ENCODE measurements at places on chromosomes 4 and X.
A peak's percentile ranks its signal among the peaks of the same experiment; 100 is the strongest.

DNA sequence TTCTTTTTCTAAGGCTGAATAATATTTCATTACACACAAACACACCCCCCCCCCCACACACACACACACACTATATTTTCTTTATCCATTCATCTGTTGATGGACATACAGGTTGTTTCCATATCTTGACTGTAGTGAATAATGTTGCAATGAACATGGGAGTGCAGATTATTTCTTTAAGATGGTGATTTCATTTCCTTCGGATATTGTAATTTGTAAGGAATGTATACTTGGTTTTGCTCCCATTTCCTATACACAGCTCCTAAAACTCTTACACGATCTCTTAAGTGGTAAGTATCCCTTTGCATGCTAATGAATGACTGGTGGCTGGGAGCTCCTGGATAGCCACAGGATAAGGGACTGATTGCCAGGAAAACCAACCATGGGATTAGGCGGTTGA lies 14.7 kb upstream of the RBMXL3 start:
- no peak for DNase-seq

GRCh38 chrX:133923113-133923512 lies 62.3 kb downstream of the GPC3 start:
- DNase-seq, result no peak

- no peak for DNase-seq
Measured at GRCh38 chr4:89539797-89540711, 232.5 kb upstream of the GPRIN3 start.

DNA sequence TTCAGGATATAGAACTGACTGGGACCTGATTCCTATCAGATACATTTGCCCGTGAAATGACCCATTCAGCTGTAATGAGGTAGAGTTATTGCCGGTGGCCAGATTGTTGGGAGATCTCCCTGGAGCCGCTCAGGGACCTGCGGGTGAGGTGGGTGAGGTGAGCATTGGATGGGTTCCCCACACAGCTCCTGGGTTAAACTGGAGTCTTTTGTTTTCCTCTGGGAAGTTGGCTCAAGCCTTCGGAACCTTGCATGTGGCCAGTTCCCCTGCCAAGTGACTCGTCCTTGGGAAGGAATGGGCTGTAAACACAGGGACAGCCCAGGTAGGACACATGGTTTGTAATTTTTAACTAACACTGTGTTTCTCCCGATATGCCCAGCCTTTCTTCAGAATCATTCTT lies 31.6 kb upstream of the KIT start:
- DNase-seq, result no peak

DNA sequence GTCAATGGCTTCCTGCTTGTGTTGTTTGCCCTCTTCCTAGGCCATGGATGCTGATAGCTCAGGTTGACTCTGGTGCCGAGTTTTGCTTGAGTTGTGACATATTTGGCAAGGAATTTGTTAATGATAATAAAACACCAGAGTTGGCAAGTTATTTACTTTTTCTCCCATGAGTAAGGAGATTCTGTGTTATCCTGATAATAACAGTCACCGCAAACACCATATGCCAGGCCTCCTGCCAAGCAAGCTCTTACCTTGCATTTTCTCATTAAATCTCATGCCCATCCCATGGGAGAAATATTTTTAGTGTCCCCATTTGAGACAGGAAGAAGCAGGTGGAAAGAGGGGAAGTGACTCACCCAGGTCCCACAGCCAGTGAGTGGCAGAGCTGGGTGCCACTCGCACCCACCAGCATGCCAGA lies 67.4 kb upstream of the CLCN4 start:
- no peak for DNase-seq

DNA sequence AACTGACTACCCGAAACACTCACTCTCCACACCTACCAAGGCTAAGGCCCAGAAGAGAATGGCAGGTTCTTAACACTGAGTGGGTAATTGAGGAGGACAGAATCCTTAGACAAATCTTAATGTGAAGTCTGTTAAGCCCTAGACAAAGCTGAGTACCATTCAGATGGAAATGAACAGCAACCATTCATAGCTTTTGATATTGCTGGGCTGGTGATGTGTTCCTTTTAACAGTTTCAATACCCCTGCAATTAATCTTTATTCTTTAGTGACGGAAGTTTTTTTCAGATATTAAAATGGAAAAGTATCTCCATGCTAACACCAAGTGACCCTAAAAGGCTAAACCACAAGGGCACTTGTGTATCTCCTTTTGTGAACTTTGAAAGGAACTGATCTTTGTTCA lies 334.9 kb downstream of the OPHN1 start:
- no peak for DNase-seq

- no peak for DNase-seq
Measured at GRCh38 chr4:10003666-10004065, 17.6 kb downstream of the SLC2A9 start.

GRCh38 chrX:40005292-40006011 lies 92.3 kb downstream of the BCOR start:
- no peak for DNase-seq

DNA sequence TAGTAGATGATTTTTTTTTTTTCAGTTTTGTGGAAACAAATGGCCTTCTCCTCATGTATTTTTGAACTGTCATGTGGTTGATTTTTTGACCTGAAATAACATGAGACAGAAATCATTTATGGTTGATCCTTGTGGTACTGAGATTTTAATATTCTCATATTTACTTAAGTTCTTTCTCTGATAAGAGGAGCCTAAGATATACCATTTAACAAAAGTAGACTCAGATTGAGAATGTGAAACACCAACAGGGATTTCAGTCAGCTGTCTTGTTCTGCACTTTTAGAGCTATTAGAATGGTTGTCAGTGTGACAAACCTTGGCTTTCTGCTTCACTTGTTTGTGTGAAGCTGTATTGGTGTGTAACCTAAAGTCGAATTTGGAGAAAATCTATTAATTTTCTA lies 575.7 kb downstream of the SPOCK3 start:
- DNase-seq, result no peak

GRCh38 chrX:110317061-110317819 lies 645 bp downstream of the AMMECR1 start:
- DNase-seq, result no peak

DNA sequence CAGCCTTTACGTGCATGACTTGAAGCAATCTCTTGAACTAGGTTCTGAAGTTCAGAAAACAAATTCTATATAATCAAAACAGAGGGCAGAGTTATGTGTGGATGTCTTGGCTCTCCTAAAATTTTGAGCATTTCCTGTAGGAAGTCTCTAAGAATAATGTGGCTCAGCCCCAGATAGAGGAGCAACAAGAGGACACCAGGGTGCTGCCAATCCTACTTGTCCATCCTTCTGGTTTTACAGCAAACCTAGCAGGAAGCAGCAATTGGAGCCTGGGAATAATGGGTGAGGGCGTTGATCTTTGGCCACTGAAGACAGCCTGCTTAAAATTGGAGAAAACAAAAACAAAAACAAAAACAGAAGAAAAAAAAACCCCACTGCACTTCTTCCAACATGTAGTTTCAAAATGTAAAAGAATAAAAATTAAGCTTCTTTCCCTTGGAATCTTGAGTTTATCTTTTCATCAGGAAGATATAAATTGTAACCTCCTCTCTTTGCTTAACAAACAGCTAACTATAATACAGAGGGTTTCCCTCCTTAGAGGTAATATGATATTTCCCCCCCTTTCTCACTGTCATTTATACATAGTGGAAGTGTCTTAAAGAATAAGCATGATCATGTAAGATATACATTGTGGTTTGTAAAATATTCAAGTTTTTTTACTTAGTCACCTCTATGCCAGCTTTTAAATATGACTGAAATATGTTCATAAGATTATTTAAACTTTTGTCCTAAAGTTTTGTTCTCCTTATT lies 130.6 kb downstream of the FBXO8 start:
- DNase-seq, result no peak

DNA sequence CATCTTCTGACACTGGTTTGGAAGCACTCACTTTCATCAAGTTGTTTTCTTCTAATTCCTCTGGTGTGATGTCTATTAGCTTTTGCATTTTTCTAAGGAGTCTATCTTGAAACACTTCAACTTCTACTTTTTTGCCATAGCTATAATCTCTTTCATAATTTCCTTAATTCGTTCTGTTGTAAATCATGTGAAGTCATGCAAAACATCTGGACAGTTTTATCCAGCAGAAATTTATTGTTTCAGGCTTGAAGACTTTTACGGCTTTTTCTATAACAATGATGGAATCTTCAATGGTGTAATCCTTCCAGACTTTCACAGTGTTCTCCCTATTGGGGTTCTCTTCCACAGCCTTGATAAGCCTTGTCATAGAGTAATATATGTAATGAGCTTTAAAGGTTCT lies 74.9 kb upstream of the PABPC4L start:
- no peak for DNase-seq

DNA sequence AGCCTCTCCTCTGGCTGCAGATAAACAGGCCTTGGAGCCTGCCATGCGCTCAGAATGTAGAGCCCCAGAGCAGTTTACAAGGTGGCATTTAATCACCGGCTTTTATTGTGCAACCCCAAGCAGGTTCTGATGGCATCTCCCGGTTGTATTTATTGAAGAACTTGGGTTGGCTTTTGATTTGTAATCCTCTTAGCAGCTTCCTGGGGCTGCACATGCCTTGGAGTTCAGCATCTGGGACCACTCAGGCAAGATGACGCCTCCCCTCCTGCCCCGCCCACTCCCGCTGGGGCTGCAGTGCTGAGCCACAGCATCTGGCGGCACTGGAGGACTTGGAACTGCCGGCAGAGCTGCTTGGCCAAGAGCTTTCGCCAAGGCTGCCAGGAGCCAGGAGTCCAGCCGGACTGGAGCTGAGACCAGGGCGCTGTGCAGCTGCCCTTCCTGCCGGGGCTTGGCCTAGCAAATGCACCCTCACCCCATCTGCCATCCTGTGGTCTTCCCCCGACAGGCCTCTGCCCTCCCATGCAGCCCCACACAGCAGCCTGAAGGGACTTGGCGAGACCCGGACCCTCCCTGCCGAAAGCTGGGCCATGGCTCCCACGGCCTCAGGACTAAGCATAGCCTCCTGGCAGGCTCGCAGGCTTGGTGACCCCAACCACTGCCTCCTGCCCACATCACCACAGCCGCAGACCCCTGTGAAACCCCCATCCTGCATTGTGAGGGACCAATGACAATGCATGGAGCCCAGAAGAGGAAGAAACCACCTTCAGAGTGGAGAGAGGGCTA lies 5.4 kb downstream of the HTRA3 start:
- peak; percentile 46 for DNase-seq

DNA sequence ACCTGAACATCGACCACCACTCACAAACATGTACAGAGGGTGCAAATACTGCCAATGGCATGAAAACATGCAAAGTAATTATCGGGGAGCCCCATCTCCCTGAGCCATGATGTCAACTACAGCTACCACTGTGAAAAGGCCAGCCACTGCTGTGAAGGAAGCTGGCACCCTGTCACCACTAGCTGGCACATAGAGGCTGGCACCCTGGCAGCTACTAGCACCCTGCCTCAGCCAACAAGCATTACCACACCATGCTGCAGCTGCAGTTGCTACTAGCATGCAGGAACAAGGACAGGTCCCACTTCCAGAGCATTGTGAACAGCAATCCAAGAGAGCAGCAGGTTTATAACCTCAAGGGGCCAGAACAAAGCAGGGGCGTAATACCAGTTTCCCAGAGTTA lies 81.4 kb downstream of the PRR32 start:
- no peak for DNase-seq

- no peak for DNase-seq
Measured at GRCh38 chr4:188254211-188254610, 115.0 kb downstream of the TRIML1 start.

DNA sequence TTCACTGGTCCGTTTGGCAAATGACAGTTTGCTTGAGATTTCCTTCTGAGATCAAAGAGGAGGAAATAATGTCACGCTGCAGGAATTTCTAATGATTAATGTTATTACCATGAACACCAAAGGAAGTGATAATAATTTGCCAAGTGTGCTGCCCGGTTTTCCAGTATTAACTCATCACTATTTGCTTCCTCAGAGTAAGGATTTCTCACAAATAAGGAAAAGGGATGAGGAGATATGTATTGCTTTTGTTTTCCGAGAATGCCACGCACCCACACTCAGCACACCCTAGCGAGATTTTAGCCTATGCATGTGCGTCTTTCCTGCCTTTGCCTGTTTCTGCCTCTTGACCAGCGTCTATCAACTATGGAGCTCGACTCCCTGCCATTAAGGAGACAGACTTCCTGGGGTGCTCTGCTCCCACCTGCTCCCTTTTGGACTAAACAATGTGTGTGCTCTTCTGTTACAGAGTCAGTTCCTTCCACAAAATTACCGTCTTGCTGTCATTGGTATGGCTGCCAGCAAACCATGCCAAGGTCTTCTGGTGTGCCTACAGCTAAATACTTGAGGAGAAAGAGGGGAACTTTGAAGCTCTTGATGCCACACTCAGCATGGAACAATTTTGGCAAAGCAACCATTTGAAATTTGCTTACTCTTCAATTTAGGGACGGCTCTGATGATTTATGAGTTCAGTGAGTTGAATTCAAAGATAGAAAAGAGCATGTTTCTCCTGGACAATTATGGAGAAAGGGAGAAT lies 393.1 kb upstream of the ZFP42 start:
- DNase-seq, result no peak

DNA sequence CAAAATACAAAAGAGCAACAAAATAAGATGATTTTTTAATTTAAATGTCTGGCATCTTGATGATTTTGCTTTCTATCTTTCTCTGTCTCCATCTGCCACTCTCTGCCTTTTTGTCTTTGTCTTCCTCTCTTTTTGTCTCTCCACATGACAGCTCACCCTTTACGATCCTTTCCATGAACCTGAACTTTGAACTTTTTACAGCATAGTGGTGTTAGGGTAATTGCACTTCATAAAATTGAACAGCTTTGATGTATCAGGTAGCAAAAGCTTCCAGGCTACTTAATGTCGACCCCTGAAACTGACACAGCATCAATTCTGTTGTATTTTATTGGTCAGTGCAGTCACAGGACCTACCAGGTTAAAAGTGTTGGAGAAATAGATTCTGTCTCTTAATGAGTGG lies 1517.0 kb downstream of the ADGRL3 start:
- DNase-seq, result no peak

DNA sequence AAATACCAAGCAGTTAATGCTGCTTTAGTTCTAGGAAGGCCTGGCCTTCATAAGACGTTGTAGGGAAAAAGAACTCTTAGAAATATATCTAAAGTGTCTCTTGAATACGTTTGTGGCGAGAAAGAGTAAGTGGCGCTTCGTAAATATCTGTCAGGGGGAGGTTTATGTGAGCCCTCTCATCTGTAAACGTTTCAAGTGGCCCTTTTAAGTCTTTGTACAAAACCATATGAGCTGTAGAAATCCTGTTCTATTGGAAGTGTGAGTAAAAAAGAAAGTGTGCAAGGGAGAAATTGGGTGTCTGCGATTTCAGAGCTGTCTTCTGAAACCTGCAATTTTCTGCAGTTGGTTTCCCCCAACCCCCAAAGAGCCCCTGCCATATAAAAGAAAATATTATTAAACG lies 8.6 kb upstream of the INTU start:
- DNase-seq, result no peak

- DNase-seq, result no peak
Measured at GRCh38 chrX:10326578-10326977, 169.8 kb downstream of the CLCN4 start.

- DNase-seq, result no peak
Measured at GRCh38 chr4:48064349-48064748, 47.8 kb downstream of the NIPAL1 start.

- DNase-seq, result no peak
Measured at GRCh38 chr4:179028321-179028720, 1586.1 kb upstream of the AGA start.

GRCh38 chr4:110854021-110854678 lies 231.3 kb upstream of the PITX2 start:
- DNase-seq, result peak; percentile 63
